ENCODE measurements at places on chromosomes 1 and 21.

- peak; percentile 63 for DNase-seq
These were observed 11.7 kb upstream of the ENO1 start for GRCh38 chr1:8889925-8890785.

- no peak for DNase-seq
These were observed 15.6 kb downstream of the ZMPSTE24 start for GRCh38 chr1:40273547-40274166.

DNA sequence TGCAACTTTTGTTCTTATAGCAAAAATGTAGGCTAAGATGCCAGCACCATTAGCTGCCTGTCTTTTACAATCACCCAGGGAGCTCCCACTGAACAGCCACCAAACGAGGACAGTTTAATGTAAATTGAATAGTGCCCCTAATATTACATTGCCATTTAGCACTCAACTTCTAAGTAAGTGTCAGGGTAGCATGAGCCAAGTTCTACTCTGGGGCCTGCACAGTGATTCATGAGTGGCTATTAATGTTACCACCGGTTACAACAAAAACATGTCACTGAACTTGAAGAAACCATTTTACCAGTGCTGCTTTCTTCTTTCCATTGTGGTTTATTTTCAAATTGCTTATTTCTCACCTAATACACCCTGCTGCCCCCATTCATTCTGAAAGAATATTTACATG lies 295.6 kb upstream of the RRP15 start:
- no peak for DNase-seq

DNA sequence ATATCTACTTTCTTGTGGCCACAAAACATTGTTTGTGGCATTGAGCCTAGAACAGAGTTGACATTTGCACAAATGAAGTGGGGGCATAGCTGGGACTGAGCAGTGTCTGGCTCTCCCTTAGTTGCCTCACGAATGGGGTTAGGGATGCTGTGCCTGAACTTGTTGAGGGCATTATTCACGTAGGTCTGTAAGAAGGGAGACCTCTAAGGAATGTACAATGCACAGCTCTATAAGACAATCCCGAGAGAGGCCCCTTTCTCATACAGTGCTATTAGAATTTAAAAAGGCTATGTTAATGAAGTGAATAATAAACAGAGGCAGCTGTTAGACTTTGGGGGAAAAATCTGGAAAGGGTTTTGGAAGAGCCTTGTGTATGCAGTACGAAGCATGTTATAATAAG lies 118.4 kb upstream of the DEPDC1 start:
- no peak for DNase-seq

DNA sequence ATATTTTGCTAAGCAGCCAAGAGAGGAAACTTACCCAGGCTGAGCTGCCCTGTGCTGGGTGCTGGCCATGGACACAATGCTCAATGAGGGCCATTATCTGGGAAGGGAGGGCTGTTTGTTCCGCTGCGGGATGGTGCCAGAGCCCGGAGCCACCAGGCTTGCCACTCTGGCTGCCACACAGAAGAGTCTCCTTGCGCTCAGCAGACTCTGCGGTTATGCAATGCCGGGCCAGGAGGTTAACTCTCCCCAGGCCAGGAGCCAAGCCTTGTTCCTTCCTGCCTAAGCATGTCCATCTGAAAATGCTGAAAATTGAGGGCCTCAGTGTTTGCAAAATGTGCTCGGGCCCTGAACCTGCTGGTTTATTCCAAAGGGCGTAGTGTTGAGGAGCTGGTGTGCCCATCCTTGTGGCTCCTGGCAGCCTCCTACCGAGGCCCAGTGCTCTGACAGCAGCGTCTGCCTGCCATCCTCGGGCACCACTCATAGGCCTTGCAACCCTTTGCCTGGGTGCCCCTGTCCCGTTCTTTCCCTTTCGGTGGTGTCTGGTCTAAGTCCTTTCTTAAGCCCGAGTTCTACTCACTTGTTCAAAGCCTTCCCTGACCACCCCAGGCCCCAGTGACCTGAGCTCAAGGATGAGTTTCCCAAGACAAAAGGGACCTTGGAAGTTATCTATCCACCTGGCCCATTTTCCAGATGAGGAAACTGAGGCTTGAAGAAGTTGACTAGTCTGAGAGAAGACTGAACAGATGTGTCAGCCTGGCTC lies 133.8 kb upstream of the EDN2 start:
- DNase-seq: no peak

DNA sequence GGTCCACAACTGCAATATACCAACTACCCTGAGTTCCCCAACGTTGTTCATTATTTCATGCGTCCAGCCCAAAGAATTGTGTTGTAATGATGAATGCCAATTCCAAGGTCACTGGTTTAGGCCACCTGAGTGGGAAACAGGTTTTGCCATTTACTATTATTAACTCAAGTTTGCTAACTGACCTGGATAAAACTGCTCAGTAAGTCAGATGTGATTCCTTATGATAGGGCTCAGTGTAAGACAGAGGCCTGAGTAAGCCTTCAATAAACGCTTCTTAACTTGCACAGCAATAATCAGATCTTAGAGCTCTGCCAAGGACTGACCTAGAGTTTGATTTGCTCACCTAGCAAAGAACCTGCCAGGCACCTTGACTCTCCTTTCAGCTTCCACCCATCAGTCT lies 10.0 kb downstream of the PUM1 start:
- DNase-seq: no peak

DNA sequence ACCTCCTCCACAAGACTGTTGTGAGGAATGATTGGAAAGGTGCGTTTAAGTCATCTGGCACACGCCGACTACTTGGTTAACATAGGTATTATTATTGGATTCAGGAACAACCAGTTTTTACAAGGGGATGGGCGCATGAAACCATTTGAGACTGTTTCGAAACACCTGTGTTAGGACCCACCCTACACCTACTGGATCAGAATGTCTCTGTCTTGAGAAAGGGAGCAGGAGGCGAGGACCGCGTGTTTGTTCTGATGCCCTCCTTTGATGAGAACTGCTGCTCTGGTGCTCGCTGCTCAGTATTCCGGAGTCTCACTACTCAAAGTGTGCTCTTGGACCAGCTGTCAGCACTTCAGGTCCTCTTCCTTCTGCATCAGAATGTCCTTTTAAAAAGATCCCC lies 7.3 kb downstream of the H6PD start:
- DNase-seq: no peak

DNA sequence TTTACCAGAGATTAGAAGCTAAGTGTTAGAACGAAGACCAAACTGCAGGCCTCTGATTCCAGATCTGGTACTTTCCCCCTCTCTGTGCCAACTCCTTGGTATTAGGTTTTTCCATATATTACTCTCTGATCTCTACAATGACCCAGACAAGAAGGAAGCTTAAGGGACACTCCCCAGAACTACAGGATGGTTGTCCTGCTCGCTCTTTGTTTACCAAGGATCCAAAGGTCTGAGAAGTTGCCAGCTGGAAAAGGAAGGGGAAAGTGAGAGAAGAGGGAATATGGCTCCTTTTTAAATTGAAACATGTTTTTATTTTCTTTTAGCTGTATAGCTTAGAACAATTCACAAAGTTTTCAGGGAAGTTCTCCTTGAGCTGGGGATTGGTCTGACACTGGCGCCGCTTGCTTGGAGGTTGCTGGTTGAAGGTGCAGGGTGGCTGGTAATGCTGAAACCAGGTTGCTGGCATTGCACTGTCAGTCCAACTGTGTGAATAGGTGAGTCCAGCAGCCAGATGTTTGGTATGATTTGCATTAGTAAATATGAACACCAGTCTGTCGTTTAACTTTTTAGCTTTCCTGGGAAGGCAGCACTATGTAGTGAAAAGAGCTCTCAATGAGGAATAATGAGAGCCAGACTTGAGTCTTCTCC lies 89.3 kb downstream of the NOS1AP start:
- DNase-seq: no peak
